Body of pancreas (tissue), 4 donors: ENCODE measurements at places on chromosomes 12 and 14.

DNA sequence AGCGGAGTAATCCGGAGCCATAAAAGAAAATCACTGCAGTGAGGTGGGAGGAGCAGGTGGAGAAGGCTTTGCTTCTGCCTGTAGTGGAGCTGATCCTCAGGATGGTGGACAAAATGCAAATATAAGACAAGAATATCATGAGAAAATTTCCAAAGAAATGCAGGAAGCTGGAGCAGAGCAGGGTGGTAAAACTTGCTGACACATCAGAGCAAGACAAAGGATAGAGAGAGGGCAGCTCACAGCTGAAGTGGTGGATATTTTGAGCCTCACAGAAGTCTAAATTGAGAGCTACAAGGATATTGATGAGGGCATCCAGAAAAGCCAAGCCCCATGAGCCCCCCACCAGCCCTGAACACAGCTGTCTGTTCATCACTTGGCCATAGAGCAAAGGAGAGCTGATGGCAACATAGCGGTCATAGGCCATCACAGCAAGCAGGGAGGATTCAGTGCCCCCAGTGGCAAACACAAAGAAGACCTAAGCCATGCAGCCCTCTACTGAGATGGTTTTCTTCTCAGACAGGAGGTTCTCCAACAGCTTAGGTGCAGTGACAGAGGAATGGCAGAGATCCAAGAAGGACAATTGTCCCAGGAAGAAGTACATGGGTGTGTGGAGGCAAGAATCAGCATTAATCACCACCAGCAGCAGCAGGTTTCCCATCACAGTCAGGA lies 30.0 kb upstream of the ANP32D start:
- DNase-seq, result no peak

DNA sequence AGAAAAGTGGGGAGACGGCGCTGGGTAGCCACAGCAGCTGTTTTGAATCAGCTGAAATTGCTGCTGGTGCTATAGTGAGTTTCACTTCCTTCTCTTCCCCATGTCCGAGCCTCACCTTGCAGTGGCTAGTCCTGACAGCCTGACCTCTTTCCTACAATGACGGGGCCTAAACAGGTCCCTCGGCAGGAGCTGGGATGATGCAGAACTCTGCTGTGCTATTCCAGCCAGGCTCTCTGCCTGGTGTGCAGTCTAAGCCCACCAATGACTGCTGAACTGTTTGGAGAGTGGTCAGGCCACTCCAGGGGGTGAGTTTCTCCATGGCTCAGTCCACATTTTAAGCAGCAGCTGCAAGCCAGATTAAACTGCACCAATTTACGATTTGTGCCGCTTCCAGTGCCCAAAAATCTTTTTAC lies 207.3 kb downstream of the TTC7B start:
- DNase-seq, result no peak

DNA sequence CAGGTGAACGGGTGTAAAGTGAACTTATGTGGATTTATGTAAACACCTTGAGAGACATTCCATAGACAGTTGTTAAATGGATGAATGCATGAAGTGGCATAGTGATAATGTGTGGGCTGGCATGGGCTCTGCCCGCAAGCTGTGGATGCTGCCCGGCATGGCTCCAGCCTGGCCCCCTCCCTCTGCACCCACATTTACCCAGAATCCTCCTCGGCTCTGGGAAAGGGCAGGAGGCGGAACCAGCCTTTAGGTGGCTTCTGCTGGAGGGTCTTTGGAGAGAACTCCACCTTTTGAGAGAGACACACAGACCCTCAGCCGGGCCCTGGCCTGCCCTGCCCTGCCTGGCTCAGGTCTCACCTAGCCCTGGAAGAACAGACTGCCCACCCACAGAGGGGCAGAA lies 18.7 kb downstream of the RASAL1 start:
- DNase-seq, result no peak

GRCh38 chr12:52323001-52323400 lies 1.8 kb upstream of the KRT83 start:
- no peak for DNase-seq

- no peak for DNase-seq
Measured at GRCh38 chr12:82474181-82474797, 116.0 kb downstream of the METTL25 start.

GRCh38 chr12:131600160-131600532 lies 110.7 kb upstream of the SFSWAP start:
- no peak for DNase-seq

DNA sequence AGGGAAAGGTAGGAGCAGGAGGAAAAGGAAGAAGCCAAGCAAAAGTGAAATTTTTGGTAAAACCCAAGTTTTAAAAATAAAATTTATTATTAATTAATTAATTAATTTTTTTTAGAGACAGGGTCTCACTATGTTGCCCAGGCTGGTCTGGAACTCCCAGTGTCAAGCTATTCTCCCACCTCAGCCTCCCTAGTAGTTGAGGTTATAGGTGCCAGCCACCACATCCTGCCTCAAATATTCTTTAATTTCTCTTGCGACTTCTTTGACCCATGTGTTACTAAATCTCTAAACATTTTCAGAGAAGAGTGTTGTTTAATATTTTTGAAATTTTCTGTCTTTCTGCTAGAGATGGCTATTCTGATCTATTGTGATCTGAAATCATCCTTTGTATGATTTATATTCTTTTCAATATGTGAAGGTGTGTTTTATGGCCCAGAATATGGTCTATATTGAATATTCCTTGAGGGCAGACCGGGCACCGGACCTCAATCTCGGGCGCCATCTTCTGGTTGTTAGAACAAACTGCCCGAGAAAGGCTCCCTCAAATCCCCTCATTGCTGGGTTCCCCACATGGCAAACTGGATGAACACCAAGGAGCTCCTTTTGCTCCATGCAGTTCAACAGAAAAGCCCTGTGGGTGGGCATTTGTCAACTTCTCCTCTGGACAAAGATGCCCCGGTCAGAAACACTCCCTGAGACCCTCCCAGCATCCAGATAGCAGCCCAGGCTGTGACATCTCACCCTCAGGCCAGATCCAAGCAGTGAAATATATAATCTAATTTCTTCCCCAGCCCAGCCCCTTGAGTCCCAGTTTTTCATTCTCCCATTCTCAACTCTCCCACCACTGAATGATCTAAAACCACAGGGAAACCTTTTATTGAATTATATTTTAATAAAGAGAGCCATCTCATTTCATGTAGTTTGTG lies 110.5 kb downstream of the ASCL4 start:
- peak; percentile 59 for DNase-seq

DNA sequence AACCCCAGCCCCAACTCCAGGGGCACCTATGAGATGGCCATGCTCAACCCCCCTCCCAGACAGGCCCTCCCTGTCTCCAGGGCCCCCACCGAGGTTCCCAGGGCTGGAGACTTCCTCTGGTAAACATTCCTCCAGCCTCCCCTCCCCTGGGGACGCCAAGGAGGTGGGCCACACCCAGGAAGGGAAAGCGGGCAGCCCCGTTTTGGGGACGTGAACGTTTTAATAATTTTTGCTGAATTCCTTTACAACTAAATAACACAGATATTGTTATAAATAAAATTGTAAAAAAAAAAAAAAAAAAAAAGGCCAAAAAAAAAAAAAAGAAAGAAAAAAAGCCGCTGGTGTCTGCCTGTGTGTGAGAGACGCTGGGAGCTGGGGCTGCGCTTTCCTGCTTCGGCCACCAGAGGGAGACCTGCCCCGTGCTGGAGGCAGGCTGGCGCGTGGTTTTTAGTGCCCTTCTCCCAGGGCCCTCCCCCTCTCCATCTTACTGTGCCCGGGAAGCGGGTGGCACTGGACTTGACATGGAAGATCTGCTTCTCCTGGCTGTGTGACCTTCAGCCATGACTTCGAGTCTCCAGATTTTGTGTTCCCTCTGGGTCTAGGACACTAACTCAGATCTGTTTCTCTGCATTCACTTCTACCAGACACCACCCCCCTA lies 3.4 kb upstream of the NXPH4 start:
- peak; percentile 89 for DNase-seq

DNA sequence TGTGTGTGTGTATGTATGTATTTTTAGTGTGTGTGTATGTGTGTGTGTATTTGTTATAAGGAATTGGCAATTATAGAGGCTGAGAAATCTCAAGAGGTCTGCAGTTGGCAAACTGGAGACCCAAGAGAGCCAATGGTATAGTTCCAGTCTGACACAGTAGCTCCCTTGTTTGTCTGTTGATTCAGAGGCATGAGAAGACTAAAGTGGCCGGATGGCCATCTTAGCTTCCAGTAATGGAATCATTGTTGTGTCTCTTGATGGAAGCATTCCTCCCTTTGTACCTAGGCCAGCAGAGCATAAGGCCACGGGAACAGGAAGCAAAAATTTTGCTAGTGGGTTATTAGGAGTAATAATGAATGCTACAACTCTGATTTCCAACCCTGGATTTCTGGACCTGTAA lies 460.6 kb downstream of the TMTC2 start:
- DNase-seq, result no peak

DNA sequence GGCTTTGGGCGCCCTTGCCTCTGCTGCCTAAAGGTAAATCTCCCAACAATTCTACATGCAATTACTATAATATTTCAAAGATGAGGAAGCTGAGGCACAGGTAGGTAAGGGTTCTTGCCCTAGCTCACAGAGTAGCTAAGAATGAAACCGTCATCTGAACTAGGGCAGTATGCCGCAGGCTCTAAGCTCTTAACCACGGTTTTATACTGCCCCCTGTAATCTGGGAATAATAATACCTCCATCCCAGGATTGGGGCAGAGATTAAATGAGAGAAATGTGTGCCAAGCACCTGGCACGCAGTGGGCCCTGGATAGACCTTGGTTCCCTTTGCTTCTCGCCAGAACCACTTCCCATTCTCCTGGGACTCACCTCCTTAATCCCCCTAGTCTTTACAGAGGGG lies 1.5 kb upstream of the HRK start:
- DNase-seq, result no peak

- no peak for DNase-seq
Measured at GRCh38 chr12:64687816-64688215, 71.4 kb downstream of the GNS start.

GRCh38 chr14:73613046-73613383 lies 698 bp downstream of the ACOT6 start:
- no peak for DNase-seq

- no peak for DNase-seq
Measured at GRCh38 chr12:114916124-114916523, 232.1 kb upstream of the TBX3 start.

DNA sequence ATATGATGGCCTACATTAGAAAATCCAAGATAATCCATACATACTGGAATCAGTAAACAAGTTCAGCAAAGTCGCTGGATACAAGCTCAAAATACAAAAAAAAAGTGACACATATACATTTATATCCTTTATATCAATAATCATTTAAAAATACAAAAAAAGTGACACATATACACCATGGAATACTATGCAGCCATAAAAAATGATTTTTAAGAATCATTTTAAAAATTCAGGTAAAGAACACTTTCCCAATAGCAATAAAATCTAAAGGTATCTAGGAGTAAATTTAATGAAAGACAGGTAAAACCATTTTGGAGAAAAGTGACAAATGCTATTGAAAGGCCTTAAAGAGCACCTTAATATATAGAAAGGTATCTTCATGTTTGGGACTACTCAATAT lies 111.9 kb downstream of the NTN4 start:
- DNase-seq, result no peak

- DNase-seq, result no peak
Measured at GRCh38 chr12:78457938-78458337, 406.6 kb upstream of the SYT1 start.

DNA sequence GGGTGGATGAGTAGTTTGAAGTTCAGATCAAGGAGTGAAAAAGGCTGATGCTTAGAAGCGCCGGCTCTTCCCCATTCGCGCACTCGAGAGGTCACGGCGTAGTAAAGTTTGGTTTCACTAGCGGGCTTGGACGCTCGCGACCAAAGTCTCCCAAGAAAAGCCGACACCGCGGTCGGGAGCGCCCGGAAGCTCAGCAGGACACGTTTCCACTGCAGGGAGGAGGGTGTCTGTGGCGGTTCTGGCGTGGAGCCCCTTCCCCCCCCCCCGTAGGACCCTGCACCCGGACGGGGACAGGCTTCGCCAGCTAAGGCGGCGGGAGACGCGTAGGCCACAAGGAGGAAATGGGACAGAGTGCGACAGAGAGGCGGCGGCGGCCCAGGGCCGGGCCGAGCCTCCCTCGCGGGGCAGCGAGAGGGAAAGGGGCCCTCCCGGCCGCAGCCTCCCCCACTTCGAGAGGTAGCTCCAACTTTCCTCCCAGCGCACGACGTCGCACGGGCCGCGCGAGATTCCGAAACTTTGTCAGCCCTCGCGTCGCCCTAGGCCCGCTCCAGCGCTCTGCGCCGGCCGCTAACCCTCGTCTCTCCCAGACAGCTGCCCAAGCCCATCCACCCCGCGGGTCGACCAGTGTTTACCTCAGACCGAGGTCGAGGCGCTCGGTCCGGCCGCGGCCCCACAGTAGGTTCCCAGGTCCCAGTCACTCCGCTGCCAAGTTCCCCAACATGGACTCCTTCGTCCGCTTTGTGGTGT lies 480 bp downstream of the SCAF11 start:
- peak; percentile 67 for DNase-seq

DNA sequence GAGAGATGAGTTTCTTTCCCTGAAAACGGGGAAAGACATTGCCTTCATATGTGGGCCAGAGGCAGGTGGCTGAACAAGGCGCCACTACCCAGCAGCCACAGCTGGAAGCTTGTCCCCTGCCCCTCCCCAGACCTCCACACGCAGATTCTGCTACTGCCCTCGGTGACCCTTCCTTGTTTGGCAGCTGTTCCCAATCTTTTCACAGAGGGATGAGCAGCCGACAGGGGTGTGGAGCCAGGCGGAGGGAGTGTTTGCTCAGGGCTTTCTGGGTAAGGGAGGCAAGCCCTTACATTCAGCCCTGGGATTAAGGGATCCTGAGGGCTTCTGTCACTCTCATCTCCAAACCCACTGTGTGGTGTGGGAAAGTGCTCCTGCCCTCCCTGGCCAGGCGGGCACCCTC lies 4.5 kb upstream of the KRT4 start:
- DNase-seq, result no peak

DNA sequence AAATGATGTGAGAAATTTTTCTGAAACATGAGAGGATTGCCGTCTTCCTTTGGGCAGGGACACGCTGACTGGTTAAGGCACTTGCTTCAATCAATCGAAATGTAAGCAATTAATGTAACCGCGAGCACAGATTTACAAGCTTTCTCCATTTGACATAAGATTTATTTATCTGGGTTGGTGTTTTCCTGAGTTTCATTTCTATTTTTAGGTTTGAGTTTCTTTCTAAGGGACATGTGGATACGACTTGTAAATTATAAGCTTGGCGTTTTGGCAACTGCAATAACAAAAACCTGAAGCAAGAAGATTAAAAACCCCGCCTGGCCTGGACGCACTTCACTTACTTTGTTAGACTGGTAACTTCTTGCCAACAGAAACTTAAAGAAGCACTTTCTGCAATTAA lies 20.3 kb upstream of the SINHCAF start:
- no peak for DNase-seq

GRCh38 chr14:81348061-81348460 lies 52.1 kb downstream of the STON2 start:
- no peak for DNase-seq

- no peak for DNase-seq
Measured at GRCh38 chr12:67811437-67812361, 163.2 kb downstream of the DYRK2 start.

DNA sequence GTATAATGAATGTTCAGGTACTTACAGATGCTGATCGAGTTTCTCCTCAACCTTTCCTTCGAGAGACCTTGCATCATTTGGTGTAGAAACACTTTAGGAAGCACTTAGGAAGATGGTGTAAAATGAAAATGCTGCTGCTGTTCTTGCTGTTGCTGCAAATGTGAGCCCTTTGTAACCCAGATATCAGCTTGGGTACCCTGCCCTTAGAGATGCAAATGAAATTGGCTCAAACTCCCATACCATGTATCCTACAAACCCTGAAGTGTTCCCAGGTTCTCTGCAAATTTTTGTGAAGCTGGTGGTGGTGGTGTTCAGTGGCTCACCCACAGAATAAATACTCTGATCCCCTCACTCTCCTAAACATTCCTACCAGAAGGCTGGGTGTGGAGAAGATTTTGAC lies 130.8 kb downstream of the SLC25A47 start:
- DNase-seq, result no peak
